ENCODE measurements at places on chromosomes 2 and 18.
A peak's percentile ranks its signal among the peaks of the same experiment; 100 is the strongest.

DNA sequence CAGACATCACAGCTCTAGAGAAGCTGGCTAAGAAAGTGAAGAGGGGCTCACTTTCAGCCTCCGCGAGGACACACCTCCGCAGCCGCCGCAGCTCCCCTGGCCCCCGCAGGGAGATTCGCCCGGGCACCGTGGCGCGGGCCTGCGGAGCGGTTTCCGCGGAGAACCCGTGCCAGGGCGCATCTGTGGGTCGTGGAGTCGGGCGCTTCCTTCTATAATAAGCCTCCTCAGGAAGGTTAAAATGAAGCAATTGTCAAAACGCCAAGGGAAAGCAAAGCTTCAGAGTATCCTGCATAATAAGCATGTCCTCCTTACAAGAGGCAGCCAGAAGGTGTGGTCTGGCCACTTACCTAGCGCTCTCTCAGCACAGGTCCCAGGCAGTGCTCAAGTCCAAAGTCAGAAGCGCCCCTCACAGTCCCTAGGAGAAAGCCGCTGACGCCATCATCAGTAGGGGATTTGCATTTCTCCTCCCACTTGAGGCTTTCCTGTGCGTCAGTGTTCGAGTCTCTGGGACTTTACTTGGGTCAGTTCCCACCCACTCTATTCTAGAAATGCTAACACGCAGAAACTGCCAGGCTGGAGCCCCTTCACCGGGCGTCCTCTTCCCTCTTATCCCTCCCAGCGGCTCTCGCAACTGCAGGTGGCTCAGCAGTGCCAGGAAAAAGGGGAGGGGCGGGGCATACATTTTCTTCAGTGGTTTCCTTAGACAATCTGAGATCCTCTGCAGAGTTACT is at the start of gene STAT4:
Gene STAT4 (minus strand): TSS at position 395 of the 731 bp plus-strand sequence. CDS start 2,791 bp downstream, outside the sequence.
- DNase-seq, result peak; percentile 85

GRCh38 chr18:24672165-24672941 is 211.9 kb downstream of the HRH4 start:
- peak; percentile 9 for DNase-seq

- no peak for DNase-seq
Measured at GRCh38 chr2:18961991-18962421, 372.6 kb upstream of the NT5C1B start.

DNA sequence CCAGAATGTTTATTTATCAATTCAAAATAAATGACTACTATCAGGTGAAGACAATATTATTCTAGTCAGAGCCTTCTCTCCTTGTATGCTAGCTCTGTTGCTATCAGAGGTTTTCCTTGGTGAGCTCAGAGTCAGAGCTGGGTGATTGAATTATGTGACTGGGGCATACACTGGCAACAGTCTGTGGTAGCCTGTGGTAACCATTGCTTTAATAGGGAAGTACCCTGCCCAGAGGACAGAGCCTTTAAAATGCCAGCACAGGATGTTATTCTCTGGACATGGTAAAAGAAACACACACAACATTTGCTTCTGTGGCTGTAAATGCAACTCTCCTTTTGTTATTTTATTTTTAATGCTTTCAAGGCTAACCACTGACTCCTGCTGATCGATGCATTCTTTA is 124.7 kb downstream of the PPP1R1C start:
- DNase-seq, result no peak

GRCh38 chr2:238408615-238409340 is 17.9 kb upstream of the ASB1 start:
- no peak for DNase-seq

- no peak for DNase-seq
Measured at GRCh38 chr2:148599109-148599991, 45.2 kb upstream of the EPC2 start.

- DNase-seq, result no peak
Measured at GRCh38 chr18:49249521-49249920, 210.9 kb downstream of the DYM start.

DNA sequence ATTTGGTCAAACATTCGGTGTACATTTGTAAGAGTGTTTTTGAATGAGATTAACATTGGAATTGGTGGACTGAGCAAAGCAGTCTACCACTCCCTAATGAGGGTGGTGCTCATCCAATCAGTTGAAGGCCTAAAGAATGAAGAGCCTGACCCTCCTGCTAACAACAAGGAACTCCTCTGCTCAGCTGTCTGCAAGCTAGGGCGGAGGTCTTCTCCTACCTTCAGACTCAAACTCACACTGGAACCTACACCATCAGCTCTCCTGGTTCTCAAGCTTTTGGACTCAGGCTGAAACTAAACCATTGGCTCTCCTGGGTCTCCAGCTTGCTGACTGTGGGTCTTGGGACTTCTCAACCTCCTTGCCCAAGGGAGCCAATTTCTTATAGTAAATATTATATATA is 55.5 kb upstream of the NPAS2 start:
- no peak for DNase-seq

GRCh38 chr2:223092667-223093066 is 40.7 kb downstream of the KCNE4 start:
- no peak for DNase-seq

DNA sequence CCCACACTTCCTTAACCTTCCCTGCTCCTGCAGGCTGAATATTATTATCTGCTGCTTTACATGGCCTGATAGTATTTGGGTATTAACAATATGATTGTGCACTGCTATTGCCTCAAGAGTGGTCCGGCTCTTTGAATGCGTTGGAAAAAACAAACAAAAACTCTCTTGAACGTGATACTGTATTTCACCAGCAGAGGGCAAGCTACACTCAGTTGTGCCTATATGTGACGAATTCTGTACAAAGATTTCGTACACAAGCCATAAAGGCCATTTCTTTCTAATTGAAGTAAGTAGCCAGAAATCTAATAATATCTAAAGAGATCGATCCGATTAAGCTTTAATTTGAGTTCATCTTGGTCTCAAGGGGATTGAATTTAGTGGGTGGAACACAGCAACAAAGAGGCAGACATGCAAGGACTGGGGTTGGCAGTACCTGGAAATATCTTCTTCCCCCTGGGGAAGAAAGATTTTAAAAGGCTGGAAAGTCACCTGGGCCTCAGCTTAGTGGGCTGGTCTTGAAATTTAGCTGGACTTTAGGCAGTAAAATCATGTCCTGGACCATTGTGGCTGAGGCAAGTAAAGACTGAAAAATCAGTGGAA is 49.3 kb upstream of the RAB6D start:
- peak; percentile 52 for DNase-seq

DNA sequence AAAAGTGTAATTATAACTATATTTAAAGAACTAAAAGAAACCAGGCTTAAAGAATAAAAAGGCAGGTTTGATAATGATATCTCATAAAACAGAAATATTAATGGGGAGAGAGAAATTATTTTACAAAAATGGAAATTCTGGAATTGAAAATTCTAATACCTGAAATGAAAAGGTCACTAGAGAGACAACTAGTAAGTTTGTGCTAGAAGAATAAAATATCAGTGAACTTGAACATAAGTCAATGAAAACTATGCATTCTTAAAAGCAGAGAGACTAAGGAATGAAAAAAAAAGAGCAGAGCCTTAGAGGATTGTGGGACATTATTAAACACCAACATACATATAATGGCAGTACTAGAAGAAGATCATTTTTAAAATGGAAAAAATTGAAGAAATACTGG is 1475.0 kb upstream of the ZEB2 start:
- no peak for DNase-seq

DNA sequence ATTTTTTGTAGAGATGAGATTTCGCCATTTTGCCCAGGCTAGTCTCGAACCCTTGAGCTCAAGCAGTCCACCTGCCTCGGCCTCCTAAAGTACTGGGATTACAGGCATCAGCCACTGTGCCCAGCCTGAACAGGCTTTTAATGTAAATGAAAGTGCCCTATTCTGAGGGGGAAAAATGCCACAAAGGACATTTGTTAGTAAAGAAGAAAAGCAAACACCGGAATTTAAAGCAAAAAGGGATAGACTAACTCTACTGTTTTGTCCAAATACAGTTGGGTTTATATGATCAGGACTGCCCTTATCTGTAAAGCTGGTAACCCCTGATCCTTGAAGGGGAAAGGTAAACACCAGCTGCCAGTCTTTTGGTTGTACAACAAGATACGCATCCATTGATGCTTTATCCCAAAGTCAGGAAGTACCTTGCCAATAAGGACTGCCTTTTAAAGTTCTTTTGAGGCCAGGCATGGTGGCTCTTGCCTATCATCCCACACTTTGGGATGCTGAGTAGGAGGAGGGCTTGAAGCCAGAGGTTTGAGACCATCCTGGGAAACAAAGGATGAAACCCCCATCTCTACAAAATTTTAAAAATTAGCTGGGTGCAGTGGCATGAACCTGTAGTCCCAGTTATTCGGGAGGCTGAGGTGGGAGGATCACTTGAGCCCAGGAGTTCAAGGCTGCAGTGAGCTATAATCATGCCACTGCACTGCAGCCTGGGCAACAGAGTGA is 13.1 kb downstream of the CLEC4F start:
- no peak for DNase-seq

GRCh38 chr2:219521066-219521880 is 7.0 kb downstream of the ASIC4 start:
- no peak for DNase-seq

- peak; percentile 14 for DNase-seq
Measured at GRCh38 chr18:57837917-57838548, 34.9 kb upstream of the ATP8B1 start.

- DNase-seq, result peak; percentile 77
Measured at GRCh38 chr2:64873472-64873924, 115.7 kb upstream of the SLC1A4 start.

DNA sequence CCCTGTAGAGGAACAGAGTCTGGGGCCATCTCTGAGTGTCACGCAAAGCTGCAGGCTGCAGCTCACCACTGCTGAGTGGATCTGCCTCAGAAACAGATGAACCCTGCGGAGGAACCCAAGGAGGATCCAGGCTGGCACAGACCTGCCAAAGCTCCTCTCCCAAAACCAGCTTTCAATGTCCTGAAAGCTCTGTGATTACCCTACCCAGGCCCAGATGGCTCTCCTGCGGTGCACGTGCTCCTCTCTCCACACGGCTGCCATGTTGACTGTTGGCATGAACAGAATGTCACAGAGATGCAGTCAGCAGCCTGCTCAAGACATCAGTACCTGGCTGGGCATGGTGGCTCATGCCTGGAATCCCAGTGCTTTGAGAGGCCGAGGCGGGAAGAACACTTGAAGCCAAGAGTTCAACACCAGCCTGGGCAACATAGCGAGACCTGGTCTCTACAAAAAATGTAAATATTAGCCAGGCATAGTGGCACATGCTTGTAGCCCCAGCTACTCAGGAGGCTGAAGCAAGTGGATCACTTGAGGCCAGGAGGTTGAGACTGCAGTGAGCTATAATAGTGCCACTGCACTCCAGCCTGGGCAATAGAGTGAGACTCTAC is 216.8 kb downstream of the MGAT5 start:
- DNase-seq, result no peak

DNA sequence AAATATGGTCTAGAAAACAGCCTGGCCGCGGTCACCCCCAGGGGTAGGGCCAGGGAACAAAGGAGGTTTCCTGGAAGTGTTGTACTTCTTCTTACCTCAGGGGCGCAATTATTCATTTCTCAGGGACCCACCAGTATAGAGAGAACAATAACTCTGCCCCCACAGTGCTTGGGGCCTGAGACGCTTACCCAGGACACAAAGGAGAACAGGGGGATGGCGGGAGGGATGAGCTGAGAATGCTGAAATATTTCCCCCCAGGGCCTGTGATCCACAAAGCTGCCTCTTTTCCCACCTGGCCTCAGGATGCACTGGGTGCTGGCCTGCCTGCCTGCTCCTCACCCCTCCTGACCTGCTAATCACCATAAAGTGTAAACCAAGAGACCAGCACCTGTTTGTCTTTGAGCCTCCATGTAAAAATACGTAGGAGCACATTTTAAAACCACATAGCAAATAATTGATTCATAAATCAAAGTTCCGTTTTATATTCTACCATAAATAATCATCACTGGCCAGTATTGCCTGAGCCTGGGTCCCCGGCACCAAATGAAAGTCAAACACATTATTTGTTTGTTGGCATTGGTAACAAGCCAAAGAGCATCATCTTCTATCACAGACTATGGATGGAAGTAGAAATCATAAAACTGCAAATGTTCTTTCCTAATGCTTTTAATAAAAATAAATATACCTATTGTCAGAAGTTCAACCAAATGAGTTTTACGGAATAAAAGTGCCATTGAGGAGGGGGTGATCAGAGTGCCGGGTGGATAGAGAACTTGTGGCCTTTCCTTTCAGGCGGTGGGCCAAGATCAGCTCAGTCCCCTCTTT is 67.3 kb upstream of the RMDN2 start:
- DNase-seq, result no peak

GRCh38 chr18:24926649-24927048 is 425.3 kb downstream of the ZNF521 start:
- DNase-seq, result no peak

- DNase-seq, result no peak
Measured at GRCh38 chr2:84823788-84824187, 57.1 kb downstream of the TRABD2A start.

- DNase-seq, result no peak
Measured at GRCh38 chr18:47893047-47893446, 37.4 kb downstream of the SMAD2 start.

DNA sequence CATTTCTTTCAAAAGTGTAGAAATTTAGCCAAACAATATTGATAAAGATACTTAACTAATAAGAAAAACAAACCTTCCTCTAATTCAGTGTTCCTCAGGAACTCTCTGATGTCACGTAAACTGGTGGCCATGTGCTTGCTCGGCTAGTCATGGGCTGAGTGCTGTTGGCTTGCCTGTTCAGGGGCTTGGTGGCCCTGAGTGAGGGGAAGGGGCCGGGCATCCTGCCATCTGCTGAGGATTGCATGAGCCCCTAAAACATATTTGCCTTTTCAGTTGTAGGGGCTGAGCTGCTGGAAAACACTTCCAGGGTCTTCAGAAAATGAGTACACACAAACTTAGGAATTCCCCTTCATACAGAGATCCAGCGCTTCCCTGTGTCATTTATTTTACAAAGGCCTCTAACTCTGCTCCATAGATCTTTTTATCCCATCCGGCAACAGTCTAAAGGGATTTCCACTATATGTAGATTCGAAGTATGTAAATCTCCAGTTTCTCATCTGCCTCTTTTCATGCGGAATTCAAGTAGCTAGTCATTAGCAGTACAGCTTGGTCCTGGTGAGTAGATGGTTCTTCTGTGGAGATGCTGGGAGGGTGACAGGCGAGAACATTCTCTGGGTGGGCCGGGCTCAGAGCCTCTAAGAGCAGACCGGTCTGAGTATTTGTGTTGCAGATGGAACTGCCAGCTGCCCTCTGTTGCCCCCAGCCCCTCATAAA is 20.1 kb upstream of the NFATC1 start:
- no peak for DNase-seq

DNA sequence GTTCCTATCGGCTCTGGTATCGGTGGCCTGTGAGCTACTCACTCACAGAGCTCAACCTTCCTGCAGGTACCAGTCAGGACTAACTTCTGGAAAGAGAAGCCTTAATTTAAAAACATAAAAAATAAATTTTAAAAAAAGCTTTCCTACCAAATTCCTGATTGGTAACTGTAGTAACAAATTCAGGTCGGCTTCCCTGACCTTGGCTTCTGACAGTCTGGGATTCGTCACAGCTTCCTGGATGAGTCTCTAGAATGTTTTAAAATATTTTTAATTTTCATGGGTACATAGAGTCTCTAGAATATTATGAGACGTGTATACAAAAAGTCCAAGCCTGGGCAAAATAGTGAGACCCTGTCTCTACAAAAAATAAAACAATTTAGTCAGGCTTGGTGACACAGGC is 45.0 kb upstream of the MTCL1 start:
- DNase-seq, result no peak

Measured in activated CD4-positive, alpha-beta T cell treated with anti-CD3 and anti-CD28 coated beads, Interleukin-2, amount 10 ng/mL, durations not matched to agents 7 days and 5 days (primary cell).